ENCODE measurements at places on chromosomes 7 and 10. TPM values are rescaled to one million over a fixed set of nuclear protein-coding genes. Genes with fewer than 3 reads are reported as not detected.

The PNLIPRP1 gene
- total RNA-seq = not detected

The ITPRID1 gene
- total RNA-seq = not detected

The ATP5F1C gene
- total RNA-seq = 308 TPM

The CPA4 gene
- 17.6 TPM for total RNA-seq

The GNGT1 gene
- not detected for total RNA-seq

The ADAM22 gene
- 0.23 TPM for total RNA-seq

The COL13A1 gene
- total RNA-seq = 40.2 TPM

The CPXM2 gene
- not detected for total RNA-seq

The ATRNL1 gene
- not detected for total RNA-seq

The BEND7 gene
- total RNA-seq = 1.8 TPM

The CPVL gene
- not detected for total RNA-seq

The NDUFB2 gene
- total RNA-seq = 256 TPM

Data from HFFc6 (cell line).